ENCODE measurements at places on chromosomes 1 and 21.

GRCh38 chr21:27021801-27022200 is 54.9 kb upstream of the ADAMTS5 start:
- DNase-seq, result no peak

DNA sequence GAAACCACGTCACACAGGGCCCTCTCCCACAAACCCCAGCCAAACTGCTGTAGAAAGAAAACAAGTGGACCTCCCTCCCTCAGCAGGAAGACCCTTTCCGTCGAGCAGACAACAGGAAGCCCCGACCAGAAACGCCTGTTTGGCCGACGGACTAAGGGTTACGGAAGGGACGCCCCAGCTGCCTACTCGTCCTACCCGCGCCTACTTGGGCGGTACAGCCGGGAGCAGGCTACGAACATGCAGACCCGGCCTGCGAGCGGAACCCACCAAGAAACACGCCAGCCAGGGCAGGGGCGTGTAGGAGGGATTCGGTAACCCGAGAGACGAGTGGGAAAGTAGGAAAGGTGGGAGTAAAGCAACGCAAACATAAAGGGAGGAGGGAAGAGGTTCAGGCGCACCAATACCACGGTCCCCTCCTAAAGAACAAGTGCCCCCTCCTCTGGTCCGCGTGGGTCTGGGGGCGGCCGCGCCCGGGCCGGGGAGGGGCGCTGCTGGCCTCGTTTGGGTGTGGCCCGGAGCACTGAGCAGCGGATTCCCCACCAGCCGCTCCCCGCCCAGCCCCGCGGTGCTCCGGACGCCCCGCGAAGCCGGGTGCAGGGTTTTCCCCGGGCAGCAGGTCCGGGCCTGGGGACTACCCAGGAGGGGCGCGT is 450 bp downstream of the S100A10 start:
- DNase-seq, result peak; percentile 38

- no peak for DNase-seq
Measured at GRCh38 chr1:173496757-173497320, 19.7 kb downstream of the PRDX6 start.

GRCh38 chr1:39788758-39789570 is at the start of gene BMP8B:
Gene BMP8B, minus strand, starts transcription at chr1:39788865. Its CDS starts 380 bp downstream, at chr1:39788485.
- peak; percentile 40 for DNase-seq

DNA sequence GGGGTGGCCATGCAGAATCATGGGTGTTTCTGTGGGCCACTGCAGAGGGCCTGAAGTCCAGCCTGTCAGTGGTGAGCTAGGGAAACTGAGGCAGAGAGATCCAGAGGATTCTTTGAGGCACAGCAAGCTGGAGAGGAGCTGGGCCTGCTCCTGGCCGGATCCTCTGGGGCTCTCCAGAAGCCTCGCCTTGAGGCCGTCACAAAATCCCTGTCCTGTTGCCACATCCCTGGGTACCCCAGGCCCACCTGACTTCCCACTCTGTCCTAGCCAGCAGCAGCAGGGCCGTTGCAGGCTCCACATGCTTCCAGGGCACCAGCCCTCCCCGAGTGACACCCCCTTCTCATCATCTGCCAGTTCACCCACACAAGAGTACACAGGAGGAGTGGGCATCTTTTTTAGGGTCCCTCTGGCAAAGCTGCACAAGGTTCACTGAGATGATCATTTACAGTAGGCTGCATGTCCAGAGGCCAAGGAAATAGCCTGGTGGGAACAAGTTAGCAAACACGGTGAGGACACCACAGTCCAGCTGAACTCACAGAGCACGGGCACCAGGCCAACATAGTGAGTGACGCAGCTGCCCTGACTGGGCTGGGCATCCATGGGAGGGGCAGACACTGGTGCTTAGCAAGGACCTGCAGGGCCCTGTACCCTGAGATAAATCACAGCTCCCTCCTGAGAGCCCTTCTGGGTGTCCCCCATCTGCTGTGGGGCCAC is 25.1 kb upstream of the TSPEAR start:
- no peak for DNase-seq

DNA sequence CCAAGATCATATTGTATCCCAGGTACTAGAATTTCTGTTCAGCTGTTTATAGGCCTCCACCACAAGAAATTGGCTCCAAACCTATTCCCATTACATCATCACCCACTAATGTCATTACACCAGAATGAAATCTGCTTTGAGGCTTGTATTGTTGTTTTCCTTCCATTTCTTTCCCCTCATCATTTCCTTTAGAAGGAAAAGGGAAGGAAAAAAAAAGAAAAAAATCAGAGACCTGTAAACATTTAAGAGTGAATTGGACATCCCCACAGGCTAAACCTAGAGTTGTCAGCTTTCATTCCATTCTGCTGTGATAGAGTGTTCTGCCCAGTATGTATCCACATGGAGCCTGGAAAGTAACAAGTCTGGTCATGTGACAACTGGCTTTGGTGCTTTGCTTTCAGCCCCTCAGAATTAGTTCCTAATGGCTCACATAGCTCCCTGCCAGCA is 44.6 kb downstream of the NFYC start:
- DNase-seq, result no peak

DNA sequence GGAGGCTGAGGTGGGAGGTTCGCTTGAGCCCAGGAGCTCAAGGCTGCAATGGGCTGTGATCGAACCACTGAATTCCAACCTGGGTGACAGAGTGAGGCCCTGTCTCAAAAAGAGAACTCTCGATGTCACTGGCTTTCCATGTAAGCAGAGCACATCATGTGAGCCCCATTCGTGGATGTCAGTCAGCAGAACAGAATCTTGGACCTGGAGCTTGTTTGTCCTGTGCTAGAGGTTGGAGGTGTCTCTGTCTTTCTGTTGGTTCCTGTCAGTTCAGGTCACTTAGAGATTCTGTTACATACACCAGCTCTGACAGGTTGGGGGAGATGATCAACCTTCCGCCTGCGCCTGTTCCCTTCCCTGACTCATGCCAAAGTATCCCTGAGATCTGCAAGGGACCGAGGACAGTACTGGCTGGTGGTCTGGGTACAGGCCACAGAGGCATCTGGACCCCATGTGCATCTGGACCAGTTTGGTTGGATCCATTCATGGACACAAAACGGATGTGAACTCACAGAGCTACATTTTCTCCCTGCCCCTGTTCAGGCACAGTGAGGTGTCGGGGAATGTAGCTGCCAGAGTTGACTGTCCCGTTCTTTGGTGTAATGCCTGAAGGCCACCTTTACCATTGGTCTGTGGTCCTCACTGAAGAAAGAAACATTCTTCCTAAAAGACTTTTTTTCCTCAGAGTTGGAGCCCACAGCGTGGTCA is 10.0 kb downstream of the ARF1 start:
- no peak for DNase-seq
